Suppressor macrophage treated with lipopolysaccharide for 1 hour (primary cell): ENCODE measurements at places on chromosomes 12 and 14.
A peak's percentile ranks its signal among the peaks of the same experiment; 100 is the strongest.

GRCh38 chr12:130509454-130509853, 171.8 kb downstream of the PIWIL1 start:
- no peak for DNase-seq

DNA sequence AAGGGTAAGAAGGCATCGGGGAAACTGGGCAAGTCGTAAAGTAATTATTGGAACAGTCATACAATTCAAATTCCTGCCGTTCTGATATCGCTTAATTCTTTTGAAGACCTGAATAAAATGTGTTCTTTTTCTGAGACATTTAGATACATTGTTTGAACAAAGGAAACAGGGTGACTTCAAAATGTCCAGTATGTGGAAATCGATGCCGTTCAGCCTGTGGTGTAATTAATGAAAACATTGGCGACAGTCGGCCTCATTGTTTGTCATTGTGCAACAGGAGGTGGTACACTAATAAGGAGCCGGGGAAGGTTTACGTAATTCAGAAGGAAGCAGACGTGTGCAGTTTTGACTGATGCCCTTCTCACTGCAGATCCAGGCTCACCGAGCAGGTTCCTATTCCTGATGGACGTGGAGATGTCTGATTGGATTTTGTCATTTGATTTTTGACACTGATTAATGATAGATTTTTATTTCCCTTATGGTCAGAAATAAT, 92.7 kb downstream of the BORCS5 start:
- DNase-seq: peak; percentile 91

GRCh38 chr14:88551980-88552431, 2.8 kb downstream of the PTPN21 start:
- DNase-seq: no peak

DNA sequence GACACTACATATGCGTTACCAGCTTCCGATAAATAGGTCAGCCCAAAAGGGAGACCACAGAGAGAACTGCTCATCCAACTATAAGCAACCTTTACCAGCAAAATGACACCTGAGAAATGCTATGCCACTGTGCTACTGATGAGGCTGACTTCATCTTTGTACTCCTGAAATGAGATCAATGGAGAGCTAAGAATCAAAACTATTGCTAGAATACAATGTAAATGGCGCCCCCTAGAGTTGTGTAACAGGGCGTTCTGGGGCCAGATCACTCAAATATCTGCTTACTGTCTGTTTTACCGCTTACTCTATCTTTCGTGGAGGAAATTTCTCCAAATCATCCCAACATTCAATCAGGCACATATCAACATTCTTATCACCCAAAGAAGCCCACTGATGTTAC, 4.6 kb downstream of the ZNF384 start:
- peak; percentile 79 for DNase-seq

- no peak for DNase-seq
These were observed 30.1 kb upstream of the MAP1LC3B2 start for GRCh38 chr12:116529048-116529447.

- DNase-seq: no peak
These were observed 2.3 kb downstream of the PIWIL1 start for GRCh38 chr12:130339951-130340350.

DNA sequence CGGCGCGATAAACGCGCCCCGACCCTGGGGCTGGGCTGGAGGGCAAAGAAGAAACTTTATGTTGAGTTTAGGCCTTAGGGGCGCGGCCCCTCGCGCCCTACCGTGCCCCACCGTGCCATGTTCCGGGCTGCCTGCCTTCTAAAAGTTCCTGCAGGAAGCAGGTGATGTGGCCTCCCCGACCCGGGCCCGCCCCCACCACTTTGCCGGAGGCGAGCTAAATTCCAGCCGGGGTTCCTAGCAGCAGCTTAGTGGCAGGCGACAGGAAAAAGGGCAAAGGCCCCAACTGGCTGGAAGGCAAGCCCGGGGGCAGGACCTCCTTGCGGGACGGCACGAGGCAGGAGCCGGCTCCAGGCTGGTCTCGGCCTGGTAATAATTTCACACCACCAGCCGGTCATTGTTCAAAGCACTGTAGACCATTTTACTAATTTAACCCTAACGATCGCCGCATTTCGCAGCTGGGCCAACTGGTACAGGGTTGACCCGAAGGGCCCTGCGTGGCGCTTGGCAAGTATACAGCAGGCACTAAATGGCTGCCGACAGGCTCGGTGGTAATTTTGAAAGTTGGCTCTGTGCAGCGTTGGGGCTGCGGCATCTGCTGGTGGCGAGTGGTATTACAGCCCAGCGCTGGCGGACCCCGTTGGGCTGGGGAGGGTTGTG, 895 bp upstream of the CCDC88C start:
- DNase-seq: peak; percentile 79

DNA sequence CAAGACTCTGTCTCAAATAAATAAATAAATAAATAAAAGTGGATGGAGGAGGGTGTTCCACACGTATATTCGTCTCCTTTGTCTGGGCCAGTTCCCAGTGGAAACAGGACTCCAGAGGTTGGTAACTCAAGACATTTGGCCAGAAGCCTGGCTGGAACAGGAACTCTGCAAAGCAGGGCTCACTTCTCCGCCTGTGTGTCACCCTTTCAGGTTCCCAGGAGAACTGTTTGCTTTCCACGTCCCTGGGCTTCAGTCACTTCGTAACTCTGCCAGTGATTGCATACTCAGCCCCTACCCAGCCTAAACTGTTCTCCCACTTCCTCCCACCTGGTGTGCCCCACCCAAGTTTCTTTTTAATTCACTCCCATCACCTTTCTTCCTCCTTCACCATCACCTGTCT, 7.0 kb upstream of the UBE2N start:
- DNase-seq: no peak

- DNase-seq: no peak
These were observed 6.8 kb upstream of the YLPM1 start for GRCh38 chr14:74756326-74756725.

DNA sequence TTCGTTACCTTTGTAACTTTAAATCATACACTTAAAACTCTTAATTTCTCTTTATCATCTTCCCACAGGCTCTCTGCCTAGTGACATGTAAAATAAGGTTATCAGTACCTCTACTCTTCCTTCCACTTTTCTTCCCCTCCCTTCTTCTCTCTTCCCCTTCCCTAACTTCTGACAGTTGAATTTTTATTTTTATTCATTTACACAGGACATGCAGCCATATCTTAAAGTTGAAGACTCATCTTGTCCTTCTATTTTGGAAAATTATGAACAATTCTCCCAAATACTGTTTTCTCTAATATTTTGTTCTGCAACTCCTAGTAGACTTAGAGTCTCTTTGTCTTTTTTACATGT, 263.9 kb downstream of the FBXL14 start:
- DNase-seq: no peak

DNA sequence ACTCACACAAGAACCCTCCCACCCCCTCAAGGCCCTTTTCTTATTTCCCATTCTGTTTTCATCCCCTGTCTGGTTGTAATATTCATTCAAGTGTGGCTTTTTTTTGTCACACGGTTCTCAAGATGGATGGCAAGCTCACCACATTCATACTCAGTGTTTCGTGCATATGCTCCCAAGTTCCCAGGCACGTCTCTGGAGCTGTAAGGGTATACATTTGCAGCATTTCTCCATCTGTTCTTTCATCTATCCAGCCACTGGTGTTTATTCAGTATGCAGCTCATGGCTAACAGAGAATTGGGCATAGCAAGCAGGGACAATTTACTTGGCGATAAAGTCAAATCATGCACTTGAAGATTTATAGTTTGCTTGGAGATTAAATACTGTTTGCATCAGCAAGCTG, 212.1 kb downstream of the GRIN2B start:
- DNase-seq: no peak

GRCh38 chr14:66038212-66038611, 448.0 kb upstream of the CCDC196 start:
- DNase-seq: no peak

DNA sequence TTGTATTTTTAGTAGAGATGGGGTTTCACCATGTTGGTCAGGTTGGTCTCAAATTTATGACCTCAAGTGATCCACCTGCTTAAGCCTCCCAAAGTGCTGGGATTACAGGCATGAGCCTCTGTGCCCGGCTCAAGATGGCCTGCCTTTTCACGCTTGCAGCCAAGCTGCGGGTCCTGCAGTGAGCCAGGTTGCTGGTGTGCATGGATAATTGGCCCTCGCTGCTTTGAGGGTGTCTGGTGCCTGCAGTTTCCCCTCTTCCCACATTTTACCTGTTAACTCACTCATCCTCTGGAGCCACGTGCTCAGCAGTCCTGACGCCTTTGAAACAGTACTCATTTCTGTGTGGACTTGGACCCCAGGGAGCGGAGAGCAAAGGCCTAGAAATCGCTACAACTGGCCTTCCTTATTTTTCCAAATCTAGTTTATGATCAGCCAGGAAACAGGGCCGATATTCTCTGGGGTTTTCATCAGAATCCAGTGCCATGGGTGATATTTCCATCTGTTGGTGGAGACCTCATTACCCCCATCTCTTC, 42.2 kb downstream of the TPCN1 start:
- DNase-seq: no peak

DNA sequence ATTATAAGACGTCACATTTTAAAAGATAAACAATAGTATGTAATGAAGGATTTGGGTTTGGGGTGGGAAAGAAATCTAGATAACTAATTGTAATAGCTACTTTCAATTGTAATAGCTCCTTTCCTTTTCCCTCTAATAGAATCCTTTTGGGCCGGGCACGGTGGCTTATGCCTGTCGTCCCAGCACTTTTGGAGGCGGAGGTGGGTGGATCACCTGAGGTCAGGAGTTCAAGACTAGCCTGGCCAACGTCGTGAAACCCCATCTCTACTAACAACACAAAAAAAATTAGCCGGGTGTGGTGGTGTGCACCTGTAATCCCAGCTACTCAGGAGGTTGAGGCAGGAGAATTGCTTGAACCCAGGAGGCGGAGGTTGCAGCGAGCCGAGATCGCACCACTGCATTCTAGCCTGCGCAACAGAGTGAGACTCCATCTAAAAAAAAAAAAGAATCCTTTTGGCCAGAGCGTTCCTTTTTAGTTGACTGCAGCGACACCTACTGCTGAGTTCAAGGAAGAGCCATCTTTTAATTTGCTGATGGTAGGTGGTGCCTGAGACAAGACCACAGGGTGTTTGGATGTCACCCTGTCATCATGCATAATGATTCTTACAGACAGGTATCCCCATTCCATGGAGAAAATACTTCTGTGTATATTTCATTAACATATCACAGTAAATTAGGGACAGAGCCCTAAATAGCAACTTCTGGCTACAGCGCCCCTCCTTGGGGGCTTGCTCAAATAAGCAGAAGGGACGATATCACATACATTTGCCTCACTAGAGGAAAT, 79.5 kb downstream of the ARMH4 start:
- DNase-seq: peak; percentile 73

DNA sequence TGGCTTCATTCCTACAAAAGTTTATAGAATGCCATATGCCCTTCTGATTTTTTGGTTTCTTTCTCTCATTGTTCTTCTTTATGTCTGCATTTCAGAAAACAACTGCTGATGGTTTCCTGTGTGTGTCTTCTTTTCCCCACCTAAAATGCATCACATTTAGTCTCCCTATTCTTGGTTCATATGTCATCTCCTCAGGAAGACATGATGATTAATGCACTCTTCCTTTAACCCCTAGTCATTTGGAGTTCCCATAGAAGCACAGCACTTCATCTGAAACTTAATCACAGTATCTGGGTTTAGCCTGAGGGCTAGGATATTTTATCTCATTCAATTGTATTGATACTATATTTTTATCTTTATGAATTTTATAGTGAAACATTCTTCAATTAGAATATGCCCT, 21.5 kb downstream of the GNPNAT1 start:
- no peak for DNase-seq

DNA sequence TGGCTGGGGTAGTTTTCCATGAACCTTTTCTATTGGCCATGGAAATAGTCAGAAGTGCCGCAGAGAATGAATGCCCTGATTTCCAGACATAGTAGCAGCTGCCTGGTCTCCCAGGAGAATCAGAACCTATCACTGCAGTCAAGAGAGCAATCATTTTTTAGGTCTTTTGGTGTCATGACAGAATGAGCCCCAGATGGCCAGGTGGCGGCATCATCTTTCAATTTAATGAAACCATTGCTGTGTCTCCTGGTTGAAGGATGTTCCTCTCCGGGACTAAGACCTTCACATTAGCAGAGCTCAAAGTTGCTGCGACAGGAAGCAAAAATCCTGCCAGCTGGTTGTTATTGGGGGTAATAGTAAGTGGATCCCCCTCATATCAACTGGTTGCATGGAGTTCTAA, 18.8 kb downstream of the TNFAIP2 start:
- no peak for DNase-seq

DNA sequence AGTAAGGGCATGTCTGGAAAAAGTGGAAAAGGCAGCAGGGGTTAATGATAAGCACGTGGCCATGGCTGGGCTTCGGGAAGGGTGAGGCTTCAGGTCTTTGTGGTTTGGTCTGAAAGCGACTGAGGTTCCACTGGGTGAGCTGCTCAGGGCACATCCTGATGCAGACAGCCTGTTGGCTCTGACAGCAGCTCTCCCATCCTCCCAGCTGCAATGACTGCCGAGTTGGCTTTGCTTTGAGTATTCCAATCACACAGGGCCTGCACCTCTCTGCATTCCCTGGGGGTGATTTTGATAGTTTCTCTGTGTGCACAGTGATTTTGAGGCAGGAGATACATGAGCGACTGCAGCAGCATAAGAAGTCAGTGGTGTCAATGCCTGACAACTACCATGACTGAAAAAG, 390.7 kb downstream of the APAF1 start:
- no peak for DNase-seq

DNA sequence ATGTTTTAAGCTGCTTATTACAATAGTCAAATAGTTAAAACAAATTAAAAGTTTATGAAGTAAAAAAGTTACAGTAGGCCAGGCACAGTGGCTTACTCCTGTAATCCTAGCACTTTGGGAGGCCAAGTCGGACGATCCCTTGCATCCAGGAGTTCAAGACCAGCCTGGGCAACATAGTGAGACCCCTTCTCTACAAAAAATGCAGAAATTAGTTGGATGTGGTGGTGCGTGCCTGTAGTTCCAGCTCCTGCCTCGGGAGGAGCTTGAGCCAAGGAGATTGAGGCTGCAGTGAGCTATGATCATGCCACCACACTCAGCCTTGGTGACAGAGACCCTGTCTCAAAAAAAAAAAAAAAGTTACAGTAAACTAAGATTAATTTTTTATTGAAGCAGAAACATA, 142.6 kb downstream of the MIPOL1 start:
- DNase-seq: no peak

DNA sequence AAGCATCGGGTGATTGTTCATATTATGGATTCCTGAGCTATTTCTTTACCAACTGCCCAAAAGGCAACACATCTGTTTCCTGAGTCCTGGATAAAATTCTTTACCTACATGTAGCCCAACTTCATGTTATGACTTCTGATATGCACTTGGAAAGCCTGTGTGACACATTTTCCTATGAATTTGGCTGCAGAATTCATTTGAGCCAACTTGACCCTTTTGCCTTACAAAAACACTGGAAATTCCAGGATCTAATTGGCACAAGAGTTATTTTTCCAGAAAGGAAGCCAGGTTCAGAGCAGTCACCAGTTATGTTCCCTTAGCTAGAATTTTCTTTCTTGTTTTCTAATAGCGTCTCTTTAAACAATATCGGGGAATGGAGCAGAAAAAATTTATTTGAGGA, 202.5 kb upstream of the LRIG3 start:
- no peak for DNase-seq

GRCh38 chr12:77202457-77203060, 137.2 kb upstream of the E2F7 start:
- DNase-seq: no peak

GRCh38 chr14:32350020-32350419, 20.9 kb downstream of the AKAP6 start:
- no peak for DNase-seq

GRCh38 chr12:122204167-122205052, 901 bp downstream of the B3GNT4 start:
- peak; percentile 13 for DNase-seq
